ENCODE measurements at places on chromosomes 16 and 17.

DNA sequence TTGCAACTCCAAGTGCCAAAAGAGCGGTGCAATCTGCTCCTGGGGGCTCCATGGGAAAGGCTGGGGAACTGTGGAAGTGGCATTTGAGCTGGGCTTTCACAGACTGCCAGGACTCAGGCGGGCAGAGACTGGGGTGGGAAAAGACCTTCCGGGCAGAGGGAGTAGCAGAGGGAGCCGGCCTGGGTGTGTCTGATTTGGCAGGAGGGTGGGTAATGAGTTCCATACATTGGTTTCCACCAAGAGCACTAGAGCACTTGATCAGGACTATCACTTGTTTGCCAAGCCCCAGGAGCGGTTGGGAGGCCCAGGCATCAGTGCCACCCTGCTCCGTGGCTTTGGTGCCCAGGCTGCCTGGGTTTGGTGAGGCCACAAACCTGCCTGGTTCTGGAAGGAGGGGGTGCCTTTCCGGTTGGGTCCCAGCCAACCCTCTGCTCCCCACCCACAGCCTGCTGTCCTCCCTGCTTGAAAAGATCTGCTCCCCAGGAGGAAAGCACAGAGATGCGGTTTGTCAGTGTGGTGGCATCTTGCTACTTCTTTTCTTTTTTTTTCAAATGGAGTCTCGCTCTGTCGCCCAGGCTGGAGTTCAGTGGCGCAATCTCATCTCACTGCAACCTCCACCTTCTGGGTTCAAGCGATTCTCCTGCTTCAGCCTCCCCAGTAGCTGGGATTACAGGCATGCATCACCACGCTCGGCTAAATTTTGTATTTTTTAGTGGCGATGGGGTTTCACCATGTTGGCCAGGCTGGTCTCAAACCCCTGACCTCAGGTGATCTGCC lies 3.5 kb upstream of the TRIM47 start:
- DNase-seq, result no peak

DNA sequence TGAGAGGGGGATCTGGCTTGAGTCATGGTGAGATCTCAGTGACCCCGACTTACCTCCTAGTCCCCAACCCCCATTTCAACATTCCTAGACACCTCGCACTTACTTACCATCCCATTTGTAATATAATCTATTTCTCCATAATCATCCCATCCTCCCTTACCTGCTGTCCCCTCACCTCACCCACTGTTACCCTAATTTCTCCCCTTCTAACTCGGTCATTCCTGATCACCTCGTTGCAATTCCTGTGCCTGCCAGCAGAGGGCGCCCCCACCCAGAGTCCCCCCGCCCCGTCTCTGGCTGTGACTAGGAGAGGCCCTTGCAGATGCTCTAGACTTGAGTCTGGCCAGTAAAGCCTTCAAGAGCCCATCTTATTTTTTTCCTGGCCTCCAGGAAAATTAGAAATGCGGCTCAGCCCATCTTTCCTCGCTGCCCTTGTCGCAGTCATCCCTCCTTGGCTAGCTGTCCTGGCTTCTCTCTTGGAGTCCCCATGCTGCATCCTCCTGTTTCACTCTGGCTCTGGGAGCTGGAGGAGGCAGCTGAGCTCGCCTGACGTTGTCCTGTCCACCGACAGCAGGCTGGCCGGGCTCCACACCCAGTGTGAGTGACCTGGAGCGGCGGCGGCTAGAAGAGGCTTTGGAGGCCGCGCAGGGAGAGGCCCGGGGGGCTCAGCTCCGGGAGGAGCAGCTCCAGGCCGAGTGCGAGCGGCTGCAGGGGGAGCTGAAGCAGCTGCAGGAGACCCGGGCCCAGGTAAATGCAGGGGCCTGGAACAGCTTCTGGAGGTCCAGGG lies 5.0 kb downstream of the TBKBP1 start:
- peak; percentile 98 for DNase-seq

GRCh38 chr16:85210423-85211169 lies 98.3 kb upstream of the CIBAR2 start:
- peak; percentile 78 for DNase-seq

- DNase-seq, result peak; percentile 54
Observed at GRCh38 chr17:7997186-7997585, 5.2 kb upstream of the GUCY2D start.

DNA sequence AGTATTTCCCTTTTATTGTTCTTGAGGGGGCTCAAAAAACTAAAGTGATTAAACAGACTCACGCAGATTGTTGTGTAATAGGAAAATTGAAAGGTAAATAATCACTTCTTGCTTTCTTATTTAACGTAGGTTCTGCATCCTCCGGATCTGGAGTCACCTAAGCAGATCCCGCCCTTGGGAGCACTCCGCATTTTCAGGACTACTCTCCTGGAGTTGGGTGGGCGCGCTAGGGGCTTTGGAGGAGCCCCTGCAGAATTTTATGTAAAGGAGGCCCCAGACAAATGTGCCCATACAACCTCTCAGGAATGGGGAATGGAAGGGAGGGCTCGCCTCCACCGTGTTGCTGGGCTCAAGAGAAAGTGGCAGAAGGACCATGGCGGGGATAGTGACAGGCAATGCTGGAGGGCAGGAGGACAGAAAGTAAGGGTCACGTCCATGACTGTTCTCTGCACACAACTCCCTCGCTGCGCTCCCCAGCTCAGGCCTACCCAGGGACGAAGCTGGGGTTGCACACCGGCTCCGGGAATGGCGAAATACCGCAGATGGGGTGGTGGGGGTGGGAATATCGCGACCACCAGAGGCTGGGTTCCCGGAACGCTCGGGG lies 8.3 kb downstream of the MT2A start:
- DNase-seq, result no peak

- DNase-seq, result no peak
Observed at GRCh38 chr16:29683543-29684090, 4.6 kb downstream of the QPRT start.

- peak; percentile 97 for DNase-seq
Observed at GRCh38 chr17:36948717-36949460, at the start of gene AATF. TSS of gene AATF (plus strand) at chr17:36948954. CDS start at chr17:36949126, 172 bp downstream.

DNA sequence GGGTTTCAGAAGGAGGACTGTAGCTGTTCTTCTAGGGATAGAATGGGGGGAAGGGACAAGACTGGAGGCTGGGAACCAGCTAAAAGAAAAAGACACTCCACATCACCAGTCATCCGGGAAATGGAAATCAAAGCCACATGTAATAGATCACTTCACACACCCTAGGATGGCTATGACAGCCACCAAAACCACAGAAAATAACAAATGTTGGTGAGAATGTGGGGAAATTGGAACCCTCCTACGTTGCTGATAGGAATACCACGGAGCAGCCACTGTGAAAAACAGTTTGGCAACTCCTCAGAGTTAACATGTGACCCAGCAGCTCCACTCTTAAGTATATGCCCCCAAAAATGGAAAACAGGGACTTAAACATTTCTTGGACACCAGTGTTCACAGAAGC lies 2.3 kb downstream of the TLE7 start:
- no peak for DNase-seq

DNA sequence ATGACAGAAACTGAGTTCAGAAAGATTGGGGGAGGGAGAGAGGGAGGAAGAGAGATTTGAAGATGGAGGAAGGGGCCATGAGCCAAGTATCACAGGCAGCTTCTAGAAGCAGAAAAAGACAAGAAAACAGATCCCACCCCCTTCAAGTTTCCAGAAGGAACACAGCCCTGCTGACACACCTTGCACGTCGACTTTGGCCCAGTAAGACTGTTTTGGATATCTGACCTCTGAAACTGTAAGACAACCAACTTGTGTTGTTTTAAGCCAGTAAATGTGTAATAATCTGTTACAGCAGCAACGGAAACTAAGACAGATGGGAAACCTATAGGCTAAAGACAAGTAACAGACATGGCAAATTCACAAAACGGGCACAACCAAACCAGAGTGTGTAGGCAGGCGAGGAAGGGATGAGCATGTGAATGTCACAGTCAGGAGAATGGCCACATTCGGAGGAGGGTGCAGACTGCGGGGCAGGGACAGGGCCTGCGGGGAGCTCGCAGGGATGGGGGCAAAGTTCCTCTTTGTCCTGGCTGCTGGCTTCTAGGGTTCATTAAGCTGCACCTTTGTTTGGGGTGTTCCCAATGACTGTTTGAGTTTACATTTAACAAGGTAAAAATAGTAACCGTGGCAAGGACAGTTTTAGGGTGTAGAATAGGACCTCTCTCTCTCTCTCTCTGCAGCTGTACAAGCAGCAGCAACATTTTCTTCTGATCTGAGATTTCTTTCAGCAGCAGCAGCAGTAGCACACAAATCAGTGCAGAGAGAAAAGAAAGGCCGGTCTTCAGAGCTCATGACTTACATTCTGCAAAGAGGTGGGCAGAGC lies 18.3 kb upstream of the ATP2C2 start:
- no peak for DNase-seq

DNA sequence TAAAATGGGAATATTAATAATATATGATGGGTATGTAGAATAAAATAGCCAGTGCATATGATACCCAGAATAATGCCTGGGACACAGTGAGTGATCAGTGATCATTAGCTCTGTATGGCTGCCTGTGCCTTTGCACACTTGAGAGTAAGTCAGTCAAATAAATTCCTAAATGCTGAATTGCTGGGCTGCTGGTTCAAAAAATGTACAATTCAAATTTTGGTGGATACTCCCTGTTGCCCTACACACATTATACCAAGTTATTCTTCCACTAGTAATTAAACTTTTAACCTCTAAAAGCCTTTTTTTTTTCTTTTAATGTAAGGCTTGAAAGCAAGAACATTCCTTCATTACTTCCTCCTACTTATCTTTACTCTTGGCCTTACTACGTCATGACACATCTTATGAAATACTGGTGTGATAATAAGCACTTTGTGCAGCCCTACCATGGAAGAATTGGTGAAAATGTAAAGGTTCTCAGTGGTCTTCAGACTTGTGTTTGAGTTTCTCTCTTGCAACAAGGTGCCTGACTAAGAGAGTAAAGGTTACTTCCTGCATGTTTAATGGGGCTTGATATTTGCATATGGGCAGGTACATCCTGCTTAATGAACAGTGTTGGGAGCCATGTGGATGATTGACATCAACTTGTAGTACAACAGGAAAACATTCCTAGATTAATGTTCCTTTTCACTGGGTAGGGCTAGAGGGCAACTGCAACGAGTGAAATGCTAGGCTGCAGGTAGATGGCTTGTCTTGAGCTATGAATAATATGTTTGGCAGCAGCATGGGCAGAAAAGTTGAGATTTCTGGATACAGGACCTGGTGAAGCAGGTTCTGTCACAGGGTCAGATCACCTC lies 84.3 kb downstream of the PRKCA start:
- DNase-seq, result no peak

GRCh38 chr16:2701272-2701671 lies 18.8 kb downstream of the PRSS27 start:
- DNase-seq, result no peak

- DNase-seq, result no peak
Observed at GRCh38 chr16:1741553-1742165, 29.7 kb downstream of the NME3 start.

- peak; percentile 33 for DNase-seq
Observed at GRCh38 chr17:77734371-77735080, 224.0 kb upstream of the TNRC6C start.

- no peak for DNase-seq
Observed at GRCh38 chr17:13044572-13045065, 26.8 kb upstream of the ELAC2 start.

GRCh38 chr16:67426950-67427349 lies 4.0 kb upstream of the HSD11B2 start:
- no peak for DNase-seq

- no peak for DNase-seq
Observed at GRCh38 chr17:37177254-37177870, 198.4 kb upstream of the C17orf78 start.

DNA sequence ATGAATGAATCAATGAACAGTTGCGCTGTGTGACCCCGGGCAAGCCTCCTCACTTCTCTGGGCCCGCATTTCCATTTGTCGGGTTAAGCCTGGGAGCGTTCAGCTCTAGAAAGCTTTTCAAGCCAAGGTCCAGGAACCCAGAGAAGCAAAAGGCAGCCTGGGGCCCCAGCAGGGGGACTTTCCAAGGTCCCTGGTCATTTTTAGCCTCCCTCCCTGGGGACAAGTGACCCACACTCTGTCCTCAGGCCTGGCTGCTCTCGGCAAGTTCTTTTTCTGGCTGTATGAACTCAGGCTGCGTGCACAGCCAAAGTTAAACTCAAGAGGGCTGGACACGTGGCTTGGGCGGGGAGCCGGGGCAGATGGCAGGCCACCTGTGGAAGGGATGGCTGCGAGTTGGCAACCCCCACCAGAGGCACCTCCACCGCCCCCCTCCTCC lies 41.4 kb upstream of the CIBAR2 start:
- no peak for DNase-seq

DNA sequence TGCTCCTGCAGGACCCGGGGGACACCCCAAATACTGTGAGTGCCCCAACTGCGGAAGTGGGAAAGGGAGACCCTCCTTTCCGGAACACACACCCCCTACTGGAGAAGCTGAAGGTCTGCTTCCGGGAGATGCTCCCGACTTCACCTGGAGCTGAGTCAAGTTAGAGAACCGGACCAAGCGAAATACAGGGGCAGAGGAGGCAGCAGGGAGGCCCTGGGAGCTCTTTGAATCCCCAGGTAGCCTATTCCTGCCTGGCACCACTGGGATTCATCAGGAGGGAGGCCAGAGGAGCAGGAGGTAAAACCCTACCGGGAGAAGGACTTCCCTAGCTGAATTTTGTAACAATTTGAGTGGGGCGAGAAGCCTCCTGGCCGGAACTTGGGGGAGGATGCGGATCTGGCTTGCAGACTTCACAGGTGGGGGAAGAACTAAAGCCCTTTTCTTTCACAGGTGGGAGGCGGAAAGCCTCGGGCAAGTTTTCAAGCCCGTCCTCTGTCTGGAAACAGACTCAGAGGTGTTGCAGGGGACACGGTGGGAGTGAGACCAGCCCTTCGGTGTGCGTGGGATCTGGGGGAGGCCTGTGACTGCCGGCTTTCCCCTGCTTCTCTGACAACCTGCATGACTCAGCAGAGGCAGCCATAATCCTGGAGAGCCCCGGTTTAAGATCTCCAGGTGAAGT lies 22.4 kb upstream of the TEKT1 start:
- DNase-seq, result no peak

DNA sequence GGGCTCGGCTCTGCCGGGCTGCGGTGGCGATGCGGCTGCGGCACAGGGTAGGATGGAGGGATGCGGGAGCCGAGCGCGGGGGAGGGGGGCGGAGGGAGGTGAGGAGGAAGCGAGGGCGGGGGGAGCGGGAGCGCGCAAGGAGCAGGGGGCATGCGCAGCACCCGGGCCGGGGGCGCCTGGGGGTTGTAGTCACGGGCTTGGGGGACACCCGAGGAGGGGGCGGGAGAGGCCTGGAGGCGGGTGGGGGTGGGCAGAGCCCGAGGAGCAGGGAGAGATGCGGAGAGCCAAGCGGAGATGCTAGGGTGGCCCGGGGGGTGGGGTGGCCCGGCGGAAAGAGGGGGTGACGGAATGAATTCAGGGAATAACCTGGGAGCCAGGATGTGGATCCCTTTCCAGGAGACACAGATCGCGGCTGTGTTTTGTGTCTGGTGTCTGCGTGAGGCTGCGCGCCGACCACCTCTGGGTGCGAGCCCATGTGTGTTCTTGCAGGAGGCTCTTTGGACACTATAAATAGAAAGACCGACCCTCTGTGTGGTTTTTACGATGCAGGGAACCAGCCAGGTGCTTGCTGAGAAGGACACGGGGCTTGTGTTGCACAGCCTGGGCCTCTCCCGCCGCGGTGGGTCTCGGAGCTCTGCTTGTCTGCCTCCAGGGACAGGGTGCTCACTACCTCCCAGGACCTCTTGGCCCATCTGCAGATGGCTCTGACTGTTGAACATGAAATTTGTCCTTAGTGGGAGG lies at the start of gene STX1B:
Gene STX1B (minus strand): TSS at position 54 of the 741 bp plus-strand sequence. CDS start 242 bp downstream, outside the sequence.
- DNase-seq, result no peak

- DNase-seq, result peak; percentile 91
Observed at GRCh38 chr16:30786115-30786935, 680 bp downstream of the ZNF629 start.

GRCh38 chr16:73315645-73316044 lies 267.7 kb upstream of the ZFHX3 start:
- no peak for DNase-seq

- DNase-seq, result no peak
Observed at GRCh38 chr16:55725055-55725777, 69.4 kb downstream of the SLC6A2 start.

All from H54 (cell line).